ENCODE measurements at places on chromosomes 3 and 15.
A peak's percentile ranks its signal among the peaks of the same experiment; 100 is the strongest.

- no peak for DNase-seq
Observed at GRCh38 chr3:141287326-141287725, 55.7 kb downstream of the PXYLP1 start.

- peak; percentile 50 for DNase-seq
Observed at GRCh38 chr3:43638594-43639447, 17.0 kb upstream of the ANO10 start.

DNA sequence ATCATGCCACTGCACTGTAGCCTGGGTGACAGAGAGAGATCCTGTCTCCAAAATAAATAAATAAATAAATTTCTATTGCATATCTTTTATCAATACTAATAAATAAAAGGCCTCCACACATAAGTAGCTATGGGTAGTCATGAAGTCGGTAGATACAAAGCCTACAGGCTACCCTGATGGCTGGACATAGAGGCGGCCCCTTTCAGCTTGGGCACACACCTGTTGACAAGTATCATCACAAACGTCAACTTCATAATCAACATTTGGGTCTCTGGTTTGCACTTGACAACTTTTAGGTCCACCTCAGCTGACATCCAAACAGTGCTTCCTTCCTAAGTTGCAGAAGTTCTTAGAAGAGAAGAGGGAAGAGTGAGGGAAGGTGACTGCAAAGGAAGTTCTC, 53.4 kb downstream of the ITGA11 start:
- no peak for DNase-seq

DNA sequence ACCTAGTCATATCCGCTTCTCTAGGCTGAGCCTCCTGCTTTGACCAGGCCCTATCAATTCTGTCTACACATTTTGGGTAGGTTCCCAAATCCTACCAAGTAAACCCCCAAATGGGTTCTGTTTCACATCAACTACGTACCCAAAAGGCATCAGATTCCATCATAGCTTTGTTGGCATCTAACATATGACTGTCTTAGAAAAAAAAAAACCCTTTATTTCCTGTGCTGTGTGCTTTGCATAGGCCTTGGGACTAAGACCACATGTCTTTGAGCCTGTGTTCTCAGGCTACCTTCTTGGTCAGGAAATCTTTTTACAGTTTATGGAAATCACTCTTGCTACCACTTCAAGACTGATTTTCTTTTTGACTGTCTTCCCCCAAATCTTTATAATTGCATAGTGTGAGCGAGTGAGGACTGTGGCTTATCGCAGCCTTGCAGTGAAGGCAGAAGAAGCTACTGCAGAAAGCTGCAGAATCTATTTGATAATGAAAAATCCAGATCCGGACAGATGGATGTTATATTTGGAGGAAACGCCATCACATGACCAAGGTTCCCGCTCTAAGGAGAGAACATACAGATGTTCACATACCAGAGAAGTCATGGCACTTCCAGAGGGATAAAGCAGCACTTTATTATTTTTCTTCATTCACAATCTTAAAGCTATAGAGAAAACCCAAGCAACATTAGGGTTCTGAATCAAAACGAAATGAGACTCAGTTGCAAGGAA, 111.2 kb downstream of the EOMES start:
- no peak for DNase-seq

DNA sequence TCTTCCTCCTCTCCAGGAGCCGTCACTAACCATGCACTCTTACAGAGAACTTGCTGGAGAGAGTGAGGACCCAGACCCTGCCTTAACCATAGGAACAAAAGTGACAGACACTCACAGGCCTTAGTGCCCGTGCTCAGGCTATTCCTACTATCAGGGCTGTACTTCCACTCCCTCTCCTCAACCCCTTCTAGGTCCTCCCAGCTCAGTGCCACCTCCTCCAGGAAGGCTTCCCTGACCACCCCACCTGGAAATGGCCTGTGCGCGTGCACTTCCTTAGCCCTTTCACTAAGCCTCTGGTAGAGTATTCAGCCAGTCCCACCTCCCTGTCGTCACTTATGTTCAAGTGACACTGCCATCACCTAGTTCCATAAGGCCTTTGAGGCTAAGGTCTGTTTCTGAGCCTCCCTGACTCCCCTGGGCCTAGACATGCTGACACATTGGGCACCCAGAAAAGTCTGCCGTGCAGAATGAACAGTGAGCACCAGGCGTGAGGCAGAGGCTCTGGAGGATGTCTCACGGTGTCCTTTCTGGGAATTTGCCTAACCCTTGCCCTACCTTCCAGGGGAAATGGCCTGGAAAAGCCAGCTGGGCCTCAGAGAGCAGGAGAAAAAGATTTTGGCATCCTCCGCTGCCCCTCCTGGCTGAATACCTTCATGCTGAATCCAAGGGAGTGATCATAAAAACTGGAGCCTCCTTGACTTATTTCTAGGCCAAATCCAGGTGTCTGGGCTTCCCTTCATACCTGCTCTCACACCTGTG, 108.6 kb upstream of the SMAD3 start:
- no peak for DNase-seq

GRCh38 chr15:92877416-92877815, 22.7 kb upstream of the CHD2 start:
- no peak for DNase-seq

GRCh38 chr3:103381296-103382079, 946.7 kb downstream of the ZPLD1 start:
- no peak for DNase-seq

DNA sequence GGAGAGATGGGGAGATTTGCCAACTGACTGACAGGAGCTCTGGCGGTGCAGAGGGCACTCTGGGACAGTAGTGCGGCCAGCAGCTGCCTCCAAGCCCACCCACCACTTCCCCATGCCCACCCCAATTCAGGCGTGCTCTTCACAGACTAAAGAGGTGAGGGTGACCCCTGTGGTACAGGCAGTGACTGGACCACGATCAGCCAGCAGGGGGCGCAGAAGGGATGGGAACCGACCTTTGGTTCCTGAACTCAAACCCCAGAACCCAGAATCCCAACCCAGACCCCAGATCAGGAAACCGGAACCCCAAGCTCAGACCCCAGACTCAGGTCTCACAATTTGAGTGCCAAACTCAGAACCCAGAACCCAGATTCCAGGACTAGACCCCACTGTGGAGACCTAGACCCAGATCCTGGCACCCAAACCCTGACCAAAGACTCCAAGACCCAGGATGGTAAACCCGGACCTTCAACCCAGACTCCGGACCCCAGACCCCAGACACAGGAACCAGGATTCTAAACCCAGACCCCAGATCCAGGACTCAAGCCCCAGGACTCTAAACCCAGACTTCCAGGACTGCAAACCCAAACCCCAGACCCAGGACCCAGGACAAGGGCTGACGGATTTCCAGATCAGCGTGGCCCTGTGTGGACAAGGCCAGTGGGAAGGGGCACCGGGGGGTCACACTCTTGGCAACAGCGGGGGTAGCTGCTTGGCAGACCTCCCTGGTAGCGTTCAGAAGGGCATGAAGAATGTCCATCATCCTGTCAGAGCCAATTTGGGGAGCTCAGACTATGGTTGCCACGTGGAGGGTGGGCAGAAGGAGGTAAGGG, 3.7 kb upstream of the MYL3 start:
- DNase-seq: peak; percentile 91

DNA sequence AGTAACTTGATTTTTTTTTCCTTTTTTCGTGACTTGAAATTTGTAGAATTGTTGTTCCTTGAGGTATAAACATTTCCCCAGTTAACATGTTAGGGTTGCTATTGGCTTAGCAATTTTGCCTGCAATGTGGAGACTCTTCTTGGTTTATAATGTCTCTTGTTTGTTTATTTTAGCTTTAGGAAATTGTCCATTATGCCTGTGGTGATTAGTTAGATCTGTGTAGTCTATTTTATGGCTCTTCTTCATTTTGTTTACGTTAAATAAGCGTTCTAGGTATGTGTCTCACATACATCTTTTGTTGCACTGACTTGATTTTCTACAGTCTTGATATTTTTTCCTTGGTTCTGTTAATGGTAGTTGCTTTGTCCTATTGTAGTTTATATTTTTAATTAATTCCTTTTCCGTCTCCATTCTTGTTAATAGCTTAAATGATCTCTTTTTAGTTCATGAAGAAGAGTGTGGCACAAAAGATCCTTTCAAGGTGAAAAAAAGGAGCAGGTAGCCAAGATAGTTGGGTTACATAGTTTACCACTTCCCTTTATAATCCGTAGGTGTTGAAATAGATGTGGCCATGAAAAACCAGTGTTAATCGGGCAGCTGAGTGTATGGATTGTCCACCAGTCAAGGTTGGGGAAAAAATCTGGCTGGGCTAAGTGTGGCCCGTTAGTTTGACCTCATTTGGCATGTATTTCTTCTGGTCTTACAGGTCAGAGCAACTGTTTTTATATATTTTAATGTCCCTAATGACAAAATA, 12.1 kb downstream of the IQGAP1 start:
- no peak for DNase-seq

- no peak for DNase-seq
Observed at GRCh38 chr15:77901921-77902750, 175.4 kb downstream of the TBC1D2B start.

DNA sequence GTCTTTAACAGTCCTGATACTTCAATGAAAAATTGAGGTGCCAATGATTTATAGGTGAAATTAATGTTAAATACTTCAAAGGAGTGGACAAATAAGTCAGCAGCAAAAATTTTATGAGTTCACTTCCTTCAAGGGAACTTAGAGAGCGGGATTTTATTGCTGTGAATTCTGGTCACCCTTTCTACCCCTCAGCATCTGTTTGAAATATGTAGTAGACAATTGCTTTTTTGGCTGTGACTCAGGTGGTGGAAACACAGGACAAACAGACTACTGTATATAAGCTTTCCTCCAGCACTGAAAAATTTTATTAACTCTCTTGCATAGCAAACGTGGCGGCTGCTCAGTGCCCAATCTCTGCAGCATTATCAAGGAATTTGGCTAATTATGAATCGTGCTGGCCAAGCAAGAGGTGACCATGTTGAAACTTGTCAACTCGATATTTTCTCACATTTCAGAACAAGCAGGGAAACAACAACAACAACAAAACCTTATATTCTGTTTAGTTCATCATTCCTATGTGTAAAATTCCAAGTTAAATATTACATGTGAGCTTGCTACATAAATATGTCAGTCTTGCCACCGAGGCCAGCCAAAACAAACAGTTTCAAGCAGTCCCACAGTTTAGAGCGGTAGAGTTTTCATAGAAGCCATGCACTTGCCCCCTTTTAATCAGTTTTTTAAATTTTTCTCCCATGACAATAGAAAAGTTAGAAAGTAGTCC, 420.2 kb downstream of the FOXP1 start:
- no peak for DNase-seq

GRCh38 chr3:32436816-32437189, 45.1 kb downstream of the CMTM7 start:
- DNase-seq: no peak

DNA sequence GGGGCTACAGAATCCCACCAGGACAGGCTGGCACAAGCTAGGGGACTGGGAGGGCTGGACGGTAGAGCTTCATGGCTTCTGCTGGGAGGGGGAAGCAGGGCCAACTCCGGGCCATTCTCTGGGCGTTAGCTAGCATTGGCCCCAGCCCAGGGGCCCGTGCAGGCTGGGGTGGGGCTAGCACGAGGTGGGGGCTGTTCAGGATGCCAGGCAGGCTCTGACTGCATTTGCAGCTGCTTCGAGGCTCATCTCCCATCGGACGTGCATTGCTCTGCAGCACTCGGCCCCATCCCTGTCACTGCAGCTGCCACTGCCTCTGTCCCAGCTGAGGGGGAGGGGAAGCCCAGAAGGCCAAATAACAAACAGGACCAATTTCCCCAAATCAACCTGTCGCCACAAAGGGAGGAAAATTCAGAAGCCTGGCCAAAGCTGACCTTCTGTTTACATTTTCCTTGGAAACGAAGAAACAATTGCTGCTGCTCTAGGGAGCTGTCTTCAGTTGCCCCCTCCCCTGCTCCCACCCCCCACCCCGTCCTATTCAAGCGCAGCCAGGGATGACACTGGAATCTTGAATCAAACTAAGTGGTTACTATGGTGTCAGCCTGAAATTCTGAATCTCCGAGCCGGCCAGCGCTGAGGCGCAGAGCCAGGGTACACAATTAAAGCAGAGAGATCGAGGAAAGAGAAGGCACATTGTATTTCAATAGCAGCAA, 138.8 kb upstream of the PRR20G start:
- no peak for DNase-seq

- no peak for DNase-seq
Observed at GRCh38 chr3:142498397-142499180, 50.8 kb upstream of the XRN1 start.
